ENCODE measurements at places on chromosomes 12 and 14. TPM values are rescaled to one million over a fixed set of nuclear protein-coding genes. Genes with fewer than 3 reads are reported as not detected.

- DNase-seq: no peak
Observed at GRCh38 chr14:57748279-57748678, 117.6 kb downstream of the SLC35F4 start.

- DNase-seq: no peak
Observed at GRCh38 chr12:121120323-121120722, 12.4 kb upstream of the P2RX7 start.

GRCh38 chr12:96912261-96912660 lies 5.2 kb downstream of the NEDD1 start:
- DNase-seq: no peak

DNA sequence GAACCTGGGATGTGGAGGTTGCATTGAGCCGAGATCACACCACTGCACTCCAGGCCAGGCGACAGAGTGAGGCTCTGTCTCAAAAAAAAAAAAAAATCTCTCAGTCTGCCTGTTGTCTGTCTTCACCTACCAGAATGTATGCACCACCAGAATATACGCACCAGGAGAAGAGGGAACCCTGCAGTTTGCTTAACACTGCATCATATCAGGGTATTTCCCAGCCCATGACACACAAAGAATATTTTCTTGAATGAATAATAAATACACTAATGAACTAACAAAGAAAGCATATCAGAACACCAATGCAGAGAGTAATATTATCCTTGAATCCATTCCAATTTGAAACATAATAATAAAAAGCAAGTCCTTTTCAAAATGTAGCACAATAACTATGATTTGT lies 44.2 kb upstream of the FOXN3 start:
- no peak for DNase-seq

DNA sequence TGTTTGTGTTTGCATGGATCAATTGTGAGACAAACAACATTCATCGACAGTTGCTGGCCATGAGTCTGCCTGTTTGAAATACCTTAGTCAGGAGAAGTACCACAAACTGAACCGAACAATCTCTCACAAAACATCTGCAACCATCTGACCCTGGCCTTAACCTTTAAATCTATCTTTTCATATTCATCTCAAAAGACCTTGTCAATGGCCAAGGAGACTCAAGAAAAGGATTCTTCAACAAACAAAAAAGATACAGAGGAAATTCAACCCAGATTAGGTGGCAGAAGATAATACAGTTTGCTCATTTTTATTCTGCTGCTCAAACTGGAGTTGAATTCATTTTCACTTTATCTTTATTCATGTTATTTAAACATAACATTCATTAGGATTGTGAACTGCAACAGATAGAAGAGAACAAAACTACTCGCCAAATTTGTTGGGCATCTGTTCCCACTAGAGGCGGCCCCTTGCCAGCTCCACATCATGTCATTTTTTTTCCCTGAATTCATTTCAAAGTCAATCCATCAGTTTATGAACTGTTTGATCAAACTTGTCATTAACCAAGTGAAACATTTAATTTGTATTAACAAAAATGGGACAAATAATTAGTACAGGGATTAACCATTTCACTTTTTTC lies 152.3 kb upstream of the OTX2 start:
- no peak for DNase-seq

Gene FAM186B
- 0.46 TPM for total RNA-seq

Gene MYO1H
- 0.11 TPM for total RNA-seq

Data from H9 (cell line).